ENCODE measurements at places on chromosomes 1 and 21. TPM values are rescaled to one million over a fixed set of nuclear protein-coding genes. Genes with fewer than 3 reads are reported as not detected.
A peak's percentile ranks its signal among the peaks of the same experiment; 100 is the strongest.

- no peak for DNase-seq
Measured at GRCh38 chr1:246372559-246372958, 134.5 kb downstream of the SMYD3 start.

GRCh38 chr1:207031632-207032264, 808 bp downstream of the C1orf116 start:
- no peak for DNase-seq

GRCh38 chr1:21472861-21473260, 32.9 kb downstream of the NBPF3 start:
- no peak for DNase-seq

DNA sequence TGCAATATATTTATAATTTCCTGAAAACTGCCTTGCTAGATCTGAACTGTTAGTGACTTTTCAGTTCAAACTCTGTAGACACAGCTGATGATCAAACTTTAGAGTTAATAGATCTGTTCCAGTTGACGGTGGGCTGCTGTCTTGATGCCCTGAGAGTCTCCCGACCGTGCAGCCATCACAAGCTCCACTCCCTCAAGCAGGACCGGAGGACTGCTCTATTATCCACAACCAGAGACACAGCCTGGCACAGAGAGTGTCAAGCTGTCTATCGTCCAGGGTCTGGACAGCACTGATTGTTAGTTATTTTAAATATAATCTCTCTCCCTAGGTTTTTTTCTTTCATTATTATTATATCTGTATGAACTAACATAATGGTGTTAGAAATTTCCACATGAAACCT, 8.0 kb downstream of the CHODL start:
- no peak for DNase-seq

DNA sequence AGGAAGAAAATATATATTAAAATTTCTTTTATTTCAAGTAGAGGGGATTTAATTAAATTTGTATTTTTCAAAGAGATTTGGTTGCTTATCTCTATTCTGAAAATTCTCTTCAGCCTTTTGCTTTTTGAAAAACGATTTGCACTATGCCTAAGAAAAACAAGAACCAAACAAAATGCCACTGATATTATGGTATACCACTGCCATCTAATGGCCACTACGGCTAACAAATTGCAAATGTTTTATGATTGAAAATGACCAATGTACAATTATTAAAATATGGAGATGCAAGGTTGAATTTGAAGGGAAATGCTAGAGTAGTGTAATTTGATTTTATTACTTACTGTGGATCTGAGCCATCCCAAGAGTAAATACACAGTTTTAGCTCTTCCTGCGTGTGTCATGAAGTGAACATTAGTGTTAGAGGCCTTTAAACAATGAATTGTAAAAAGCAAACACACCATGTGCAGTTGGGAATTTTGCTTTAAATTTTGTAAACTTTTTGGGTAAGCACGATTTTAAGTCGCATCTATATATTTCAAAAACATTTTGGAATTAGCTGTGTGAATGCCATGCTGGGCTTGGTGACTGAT, 137.4 kb upstream of the USP25 start:
- DNase-seq: peak; percentile 21

GRCh38 chr1:2004856-2005255, 1.3 kb upstream of the CFAP74 start:
- DNase-seq: no peak

DNA sequence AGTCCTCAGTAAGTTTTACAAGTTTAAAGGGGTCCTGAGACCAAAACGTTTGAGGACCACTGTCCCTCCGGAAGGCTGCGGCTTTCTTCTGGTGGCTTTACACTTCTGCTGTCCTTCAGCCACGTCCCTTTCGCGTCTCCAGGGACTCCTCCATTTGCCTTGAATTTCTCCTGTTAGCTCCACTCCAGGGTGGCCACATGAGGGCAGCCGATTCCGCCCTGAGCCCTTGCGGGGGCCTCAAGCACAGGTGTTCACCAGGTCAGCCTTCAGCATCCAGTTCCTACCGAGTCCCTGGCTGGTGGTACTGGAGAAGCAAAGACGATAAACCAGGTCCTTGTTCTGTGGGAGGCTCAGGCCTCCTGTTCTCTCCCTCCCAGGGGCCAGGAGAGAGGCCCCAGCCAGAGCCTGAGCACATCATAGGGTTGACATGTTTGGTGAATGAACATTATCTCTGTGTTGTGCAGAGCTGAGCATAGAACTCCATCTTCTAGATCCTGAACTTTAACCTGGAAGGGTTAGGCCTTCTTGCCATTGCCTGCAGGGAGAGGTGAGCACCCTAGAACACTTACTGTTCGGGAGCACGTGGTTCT, 27.4 kb upstream of the COQ8A start:
- no peak for DNase-seq

DNA sequence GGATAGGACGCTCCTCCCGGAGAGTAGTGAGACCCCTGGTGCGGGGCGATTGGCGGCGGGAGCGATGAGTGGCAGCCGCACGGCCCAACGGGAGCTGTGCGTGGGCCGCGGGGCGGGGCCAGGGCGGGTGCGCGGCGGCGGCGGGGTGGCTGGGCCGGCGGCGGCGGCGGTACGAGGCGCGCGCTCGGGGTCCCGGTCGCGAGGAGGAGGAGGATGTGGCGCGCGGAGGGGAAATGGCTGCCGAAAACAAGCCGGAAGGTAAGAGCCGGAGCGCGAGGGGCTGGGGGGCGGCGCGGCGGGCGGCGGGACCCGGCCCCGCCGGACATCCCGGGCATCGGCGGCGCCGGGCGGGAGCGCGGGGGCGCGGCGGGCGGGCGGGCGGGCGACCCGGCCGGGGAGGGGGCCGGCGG, at the start of gene CAMTA1:
Gene CAMTA1 (plus strand): TSS at position 137 of the 410 bp plus-strand sequence. CDS start 77 bp downstream, at position 214.
- DNase-seq: no peak

GRCh38 chr1:228163007-228163753, 2.4 kb upstream of the IBA57 start:
- DNase-seq: no peak

Gene XKR8
- 7.9 TPM for polyA plus RNA-seq

Gene KRTAP26-1
- not detected for polyA plus RNA-seq

Gene PROK1
- polyA plus RNA-seq: not detected

Gene GUCA2A
- polyA plus RNA-seq: not detected

Gene OR10R2
- polyA plus RNA-seq: not detected

Gene C1QA
- not detected for polyA plus RNA-seq

All from AG04450 (cell line).